ENCODE measurements at places on chromosomes 5 and 9.

DNA sequence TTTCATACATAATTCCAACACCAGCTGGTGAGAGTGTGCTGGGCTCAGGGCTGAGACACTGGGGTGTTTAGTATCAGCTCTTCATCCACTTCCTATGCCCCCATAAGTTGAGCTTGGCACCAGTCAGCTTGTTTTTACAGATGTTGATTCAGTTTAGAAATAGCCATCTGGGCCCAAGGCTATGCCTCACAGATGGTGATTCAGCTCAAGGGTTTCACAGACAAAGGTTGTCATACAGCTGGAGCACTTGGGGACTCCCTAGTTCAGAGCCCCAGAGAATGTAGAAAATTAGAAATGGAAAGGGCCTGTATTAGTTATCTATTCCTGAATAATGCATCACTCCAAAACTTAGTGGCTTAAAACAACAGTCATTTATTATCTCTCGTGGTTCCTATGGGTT lies 10.3 kb upstream of the CRHBP start:
- no peak for DNase-seq

GRCh38 chr9:94813379-94813778 lies 86.9 kb downstream of the AOPEP start:
- DNase-seq: no peak

- DNase-seq: no peak
Observed at GRCh38 chr5:56052735-56053134, 58.0 kb upstream of the IL6ST start.

- no peak for DNase-seq
Observed at GRCh38 chr5:554284-554988, 30.2 kb upstream of the SLC9A3 start.

GRCh38 chr5:110386782-110387181 lies 339.7 kb downstream of the TMEM232 start:
- no peak for DNase-seq

DNA sequence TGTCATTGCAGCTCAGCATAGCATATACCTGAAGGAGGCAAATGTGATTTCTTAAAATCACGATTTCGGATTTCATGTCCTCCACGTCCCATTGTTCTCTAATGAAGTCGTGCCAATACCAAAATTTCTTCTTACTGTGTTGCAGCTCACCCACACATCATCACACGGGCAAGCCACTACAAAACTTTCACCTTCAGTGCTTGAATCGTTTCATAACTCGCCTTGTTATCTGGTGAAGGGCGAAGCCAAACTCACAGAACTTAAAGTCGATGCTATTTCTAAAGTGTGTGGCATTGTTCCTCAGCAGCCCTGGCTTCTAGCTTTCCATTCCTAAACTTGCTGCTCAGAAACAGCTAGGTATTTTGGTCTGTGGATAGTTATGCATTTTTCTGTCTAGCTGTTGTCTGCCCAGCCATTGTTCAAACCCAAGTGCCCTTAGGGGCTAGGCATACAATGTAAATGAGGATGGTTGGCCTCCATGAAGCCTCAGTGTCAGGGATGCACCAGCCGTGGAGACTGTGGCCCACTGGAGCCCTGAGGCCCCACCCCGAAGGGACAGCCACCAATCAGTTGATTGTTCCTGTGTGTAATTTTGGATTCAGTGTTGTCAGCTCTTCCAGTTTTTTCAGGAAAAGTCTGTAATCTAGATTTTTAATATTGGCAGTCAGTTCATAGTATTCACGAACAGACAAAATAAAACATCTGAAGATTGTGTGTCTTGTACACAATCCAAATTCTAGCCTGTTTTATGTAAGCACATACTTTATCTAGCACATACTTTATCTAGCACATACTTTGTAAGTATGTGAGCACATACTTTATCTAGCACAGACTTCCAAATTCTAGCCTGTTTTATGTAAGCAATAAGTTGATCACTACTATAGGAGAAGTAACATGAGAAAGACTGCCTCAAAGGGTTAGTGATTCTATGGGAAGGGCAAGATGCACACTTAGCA lies 112.8 kb downstream of the DAPK1 start:
- DNase-seq: no peak

- no peak for DNase-seq
Observed at GRCh38 chr9:12065050-12065449, 628.1 kb upstream of the TYRP1 start.

GRCh38 chr5:1007681-1008450 lies 736 bp upstream of the NKD2 start:
- DNase-seq: no peak

DNA sequence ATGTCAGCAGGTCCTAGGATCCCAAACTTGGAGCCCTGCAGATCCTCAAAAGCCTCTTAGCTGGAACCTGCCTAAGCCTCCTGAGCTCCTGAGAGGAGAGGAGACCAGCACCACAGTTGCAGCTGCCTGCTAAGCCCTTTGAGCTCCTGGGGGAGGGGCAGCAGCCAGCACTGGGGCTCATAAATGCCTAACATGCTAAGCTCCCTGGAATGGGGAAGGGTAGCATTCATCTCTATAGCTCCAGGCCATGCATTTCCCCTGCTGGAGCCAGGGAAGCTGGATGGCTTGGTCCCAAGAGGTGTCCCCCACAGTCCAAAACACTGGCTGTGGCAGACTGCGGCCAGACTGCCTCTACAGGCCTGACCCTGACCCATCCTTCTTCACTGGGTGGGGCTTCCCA lies 182.7 kb downstream of the KCNN2 start:
- DNase-seq: no peak

DNA sequence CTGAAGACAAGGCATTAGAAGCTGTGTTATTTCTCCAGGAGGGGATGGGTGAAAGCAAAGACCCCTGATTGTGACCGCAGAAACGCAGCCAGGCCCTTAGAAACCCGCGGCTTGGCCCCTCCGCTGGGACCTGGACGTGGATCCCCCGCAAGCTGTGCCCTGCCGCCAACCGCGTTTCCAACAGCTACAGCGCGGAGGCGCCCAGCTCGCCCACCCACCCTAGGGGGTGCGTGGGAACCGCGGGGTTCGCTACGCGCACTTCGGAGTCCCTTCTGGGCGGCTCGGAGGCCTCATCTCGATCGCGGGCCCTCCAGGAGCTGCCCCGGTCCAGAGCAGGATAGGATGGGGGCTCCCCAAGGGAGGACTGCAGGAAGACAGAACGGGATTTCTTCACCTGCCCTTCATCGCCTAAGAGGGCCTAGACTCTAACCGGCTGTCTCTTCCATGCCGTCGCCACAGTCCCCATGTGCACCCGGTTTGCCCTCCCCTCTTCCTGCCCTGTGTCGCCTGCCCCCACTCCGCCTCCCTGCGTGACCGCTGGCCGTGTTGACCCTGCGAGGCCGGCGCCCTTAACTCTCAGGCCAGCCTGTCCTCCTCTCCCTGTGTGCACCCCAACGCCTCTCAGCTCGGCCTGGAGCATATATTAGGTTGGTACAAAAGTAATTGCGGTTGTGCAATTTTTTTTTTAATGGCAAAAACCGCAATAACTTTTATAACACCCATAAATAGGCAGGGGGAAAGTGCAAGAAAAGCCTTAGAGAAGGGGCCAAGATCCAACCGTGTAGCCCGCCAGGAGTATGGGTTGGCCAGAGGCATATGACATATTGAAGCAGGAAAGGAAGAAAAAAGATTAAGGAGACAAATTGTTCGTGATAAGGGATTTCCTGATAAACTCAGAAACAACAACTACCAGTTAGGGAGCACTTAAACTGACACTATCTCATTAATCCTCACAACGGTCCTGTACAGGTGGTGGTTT lies 68.1 kb upstream of the FREM1 start:
- no peak for DNase-seq

All from renal pelvis (tissue), 12 donors.